ENCODE measurements at places on chromosomes 7 and 10. TPM values are rescaled to one million over a fixed set of nuclear protein-coding genes. Genes with fewer than 3 reads are reported as not detected.

IL6 gene
- total RNA-seq: 16.3 TPM

DNA sequence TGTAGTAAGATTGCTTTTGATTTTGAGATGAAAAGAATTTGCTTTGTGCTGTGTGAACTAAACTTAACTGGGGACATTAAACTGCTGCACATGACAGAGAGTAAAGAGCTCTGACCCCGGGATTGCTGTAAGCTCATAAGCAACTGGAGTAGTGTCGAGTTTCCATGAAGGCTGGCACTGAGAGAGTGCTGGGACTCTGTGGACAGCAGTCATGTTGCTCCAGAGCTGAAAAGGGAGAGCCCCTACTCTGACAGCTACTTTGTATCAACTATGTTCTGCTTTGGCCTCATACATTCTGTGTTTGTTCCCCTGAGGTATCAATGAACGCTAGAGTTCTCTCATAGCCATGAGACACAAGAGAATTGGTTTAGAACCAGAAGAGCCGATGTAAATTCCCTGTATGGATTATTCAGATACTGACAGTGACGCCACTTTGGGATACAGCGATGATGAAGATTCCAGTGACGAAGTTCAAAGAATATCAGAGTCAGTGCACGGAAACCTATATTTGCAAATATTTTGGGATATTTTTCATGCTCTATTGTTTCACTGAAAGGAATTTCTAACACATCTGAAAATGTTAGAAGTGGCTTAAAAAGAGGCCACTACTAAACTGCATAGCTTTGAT lies 185.9 kb upstream of the DKK1 start:
- DNase-seq: no peak

GRCh38 chr7:130841416-130841815 lies 107.4 kb upstream of the KLF14 start:
- no peak for DNase-seq

ANLN gene
- 52.6 TPM for total RNA-seq

DNA sequence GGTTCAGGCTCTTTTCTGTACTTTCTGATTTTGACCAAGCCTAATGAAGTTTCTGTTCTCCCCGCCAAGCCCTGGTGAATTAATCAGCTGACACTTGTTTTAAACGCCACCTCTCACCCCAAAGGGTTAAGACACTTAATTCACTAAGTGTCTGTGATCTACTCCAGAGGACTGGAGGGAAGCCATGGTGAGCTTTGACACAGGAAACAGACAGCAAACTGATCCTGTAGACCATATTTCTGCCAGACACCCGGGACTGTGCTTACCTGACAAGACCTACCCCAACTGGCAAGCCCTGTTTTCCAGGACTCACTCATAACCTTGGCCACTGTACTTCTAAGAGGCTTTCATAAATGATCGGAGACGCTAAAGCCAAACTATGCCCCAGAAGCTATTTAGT lies 126.0 kb downstream of the STRA8 start:
- no peak for DNase-seq

GRCh38 chr7:88278881-88279280 lies 27.8 kb downstream of the STEAP4 start:
- DNase-seq: no peak

- no peak for DNase-seq
Observed at GRCh38 chr10:816091-816477, 115.4 kb downstream of the LARP4B start.

DNA sequence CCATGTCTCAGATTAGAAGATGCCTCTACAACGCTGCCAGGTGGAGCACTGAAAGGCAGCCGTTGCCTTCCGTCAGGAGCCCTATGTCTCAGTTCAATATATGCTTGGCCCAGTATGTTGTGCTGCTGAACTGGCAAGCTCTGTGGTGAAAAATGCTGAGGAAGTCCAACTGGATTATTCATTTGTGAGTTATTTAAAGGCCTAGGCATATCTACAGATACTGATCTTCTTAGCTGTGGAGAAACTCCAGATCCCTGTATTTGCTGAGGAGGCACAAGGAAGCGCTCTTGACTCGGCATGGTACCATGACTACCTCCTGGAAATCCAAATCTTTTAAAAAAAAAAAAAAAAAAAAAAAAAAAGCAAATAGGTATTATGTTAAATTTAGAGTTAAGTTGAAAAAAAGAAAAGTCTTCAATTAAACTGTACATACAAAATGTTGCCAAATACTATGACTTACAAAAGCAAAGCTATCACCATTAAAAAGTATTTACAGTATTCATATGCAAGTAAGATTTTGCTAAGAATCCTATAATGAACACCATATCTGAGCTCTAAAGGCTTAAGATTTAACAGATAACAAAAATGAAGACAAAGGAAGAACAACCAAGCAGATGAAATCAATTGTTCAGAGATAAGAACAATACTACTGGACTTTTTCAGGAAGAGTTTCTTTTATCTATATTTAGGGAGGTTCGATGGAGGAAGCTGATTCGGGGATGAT lies 152.4 kb downstream of the GALNT11 start:
- no peak for DNase-seq

NPC1L1 gene
- not detected for total RNA-seq

ZWINT gene
- total RNA-seq: 51.4 TPM

GRCh38 chr7:68321076-68321639 lies 1277.1 kb upstream of the AUTS2 start:
- DNase-seq: no peak

GPC2 gene
- 2.2 TPM for total RNA-seq

GDF10 gene
- total RNA-seq: not detected

- DNase-seq: no peak
Observed at GRCh38 chr7:31805209-31805818, 118.3 kb downstream of the PPP1R17 start.

PLXNA4 gene
- total RNA-seq: 12.5 TPM

DNA sequence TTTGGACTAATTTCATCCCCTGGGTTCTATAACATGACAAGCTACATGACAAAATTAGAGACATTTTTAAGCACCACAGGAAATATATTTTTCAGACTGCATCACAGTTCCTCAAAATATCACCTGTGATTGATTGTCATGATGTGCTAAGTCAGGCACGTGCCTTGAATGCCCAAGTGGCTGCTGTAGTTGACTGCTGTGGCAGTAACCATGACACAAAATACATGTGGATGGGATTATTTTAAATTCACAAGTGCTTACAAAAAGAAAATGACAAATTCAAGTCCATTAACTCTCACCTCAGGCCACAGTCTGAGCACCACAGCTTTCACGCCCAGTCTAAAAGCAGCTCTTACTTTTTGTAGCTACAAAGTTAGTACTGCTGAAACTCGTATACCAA lies 45.5 kb downstream of the TNPO3 start:
- no peak for DNase-seq

PGAM2 gene
- 0.14 TPM for total RNA-seq

SPDYE8 gene
- total RNA-seq: not detected

- no peak for DNase-seq
Observed at GRCh38 chr7:47046949-47047348, 535.0 kb downstream of the TNS3 start.

ASB13 gene
- 13.1 TPM for total RNA-seq

- DNase-seq: no peak
Observed at GRCh38 chr7:55567571-55567970, 4.7 kb downstream of the VOPP1 start.

- peak; percentile 49 for DNase-seq
Observed at GRCh38 chr7:17965603-17966002, 25.3 kb upstream of the SNX13 start.

DNA sequence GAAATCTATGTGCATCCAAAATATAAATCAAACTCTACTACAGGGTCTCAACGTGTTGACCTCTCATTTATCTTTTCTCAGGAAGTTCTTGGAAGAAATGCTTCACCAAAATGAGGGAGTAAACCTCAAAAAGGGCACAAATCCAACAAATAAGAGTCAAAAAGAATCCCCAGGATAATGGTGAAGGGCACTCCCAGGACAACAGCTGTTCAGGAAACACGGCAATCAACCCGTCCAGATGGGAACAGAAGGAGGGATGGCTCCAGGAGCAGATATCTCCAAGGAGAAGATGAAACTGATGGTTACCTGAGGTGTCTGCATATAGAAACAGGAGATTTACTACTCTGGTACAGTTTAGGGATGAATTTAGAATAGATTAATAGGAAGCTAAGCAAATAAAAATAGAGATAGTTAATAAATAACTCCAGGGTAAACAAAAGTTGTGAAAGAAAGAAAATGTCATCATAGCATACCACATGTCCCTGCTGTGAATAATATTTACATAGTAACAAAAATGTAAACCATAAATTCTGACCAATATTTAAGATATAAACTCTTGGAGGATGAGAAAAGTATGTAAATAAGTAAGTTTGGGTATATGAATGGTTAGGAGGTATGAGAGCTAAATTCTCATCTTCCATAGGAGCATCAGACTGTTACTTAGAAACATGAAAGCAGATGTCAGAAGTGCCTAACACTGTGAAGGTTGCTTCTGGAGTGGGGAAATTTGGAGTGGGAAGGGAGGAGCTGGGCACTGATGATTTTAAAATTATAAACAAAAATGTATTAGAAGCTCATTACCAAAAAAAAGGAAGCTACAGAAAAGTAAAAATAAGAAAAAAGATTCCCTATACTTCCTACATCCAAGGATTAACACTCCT lies 237.5 kb upstream of the HPS1 start:
- no peak for DNase-seq
